Psoas muscle (tissue), 8 donors: ENCODE measurements at places on chromosomes 13 and 19. TPM values are rescaled to one million over a fixed set of nuclear protein-coding genes. Genes with fewer than 3 reads are reported as not detected.

DNA sequence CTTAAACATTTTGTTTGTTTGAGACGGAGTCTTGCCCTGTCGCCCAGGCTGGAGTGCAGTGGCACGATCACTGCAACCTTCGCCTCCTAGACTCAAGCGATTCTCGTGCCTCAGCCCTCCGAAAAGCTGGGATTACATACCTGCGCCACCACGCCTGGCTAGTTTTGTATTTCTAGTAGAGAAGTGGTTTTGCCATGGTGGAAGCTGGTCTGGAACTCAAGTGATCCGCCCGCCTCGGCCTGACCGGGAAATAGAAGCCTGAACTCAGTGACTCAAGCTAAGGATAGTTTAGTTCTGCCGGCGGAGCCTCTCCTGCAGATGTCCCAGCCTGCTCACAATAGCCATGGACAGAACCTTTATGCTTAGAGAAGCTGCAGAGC, 53.0 kb upstream of the ZNF254 start:
- DNase-seq = peak; percentile 36

Gene ZNF431
- 17.0 TPM for polyA plus RNA-seq

Gene RXFP2
- 4.0 TPM for polyA plus RNA-seq

GRCh38 chr13:110447058-110447511, 114.4 kb downstream of the RAB20 start:
- no peak for DNase-seq

Gene KCNRG
- 0.66 TPM for polyA plus RNA-seq

Gene SYCN
- polyA plus RNA-seq = not detected

- no peak for DNase-seq
Measured at GRCh38 chr13:83780227-83780626, 102.0 kb downstream of the SLITRK1 start.

- DNase-seq = no peak
Measured at GRCh38 chr19:56114051-56114777, 6.9 kb downstream of the ZNF787 start.

DNA sequence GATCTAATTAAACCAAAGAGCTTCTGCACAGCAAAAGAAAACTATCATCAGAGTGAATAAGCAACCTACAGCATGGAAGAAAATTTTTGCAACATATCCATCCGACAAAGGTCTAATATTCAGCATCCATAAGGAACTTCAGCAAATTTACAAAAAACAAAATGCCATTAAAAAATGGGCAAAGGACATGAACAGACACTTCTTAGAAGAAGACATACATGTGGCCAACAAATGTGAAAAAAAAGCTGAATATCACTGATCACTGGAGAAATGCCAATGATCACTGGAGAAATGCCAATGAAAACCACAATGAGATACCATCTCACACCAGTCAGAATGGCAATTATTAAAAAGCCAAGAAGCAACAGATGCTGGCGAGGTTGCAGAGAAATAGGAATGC, 32.5 kb downstream of the ZNF582 start:
- no peak for DNase-seq

DNA sequence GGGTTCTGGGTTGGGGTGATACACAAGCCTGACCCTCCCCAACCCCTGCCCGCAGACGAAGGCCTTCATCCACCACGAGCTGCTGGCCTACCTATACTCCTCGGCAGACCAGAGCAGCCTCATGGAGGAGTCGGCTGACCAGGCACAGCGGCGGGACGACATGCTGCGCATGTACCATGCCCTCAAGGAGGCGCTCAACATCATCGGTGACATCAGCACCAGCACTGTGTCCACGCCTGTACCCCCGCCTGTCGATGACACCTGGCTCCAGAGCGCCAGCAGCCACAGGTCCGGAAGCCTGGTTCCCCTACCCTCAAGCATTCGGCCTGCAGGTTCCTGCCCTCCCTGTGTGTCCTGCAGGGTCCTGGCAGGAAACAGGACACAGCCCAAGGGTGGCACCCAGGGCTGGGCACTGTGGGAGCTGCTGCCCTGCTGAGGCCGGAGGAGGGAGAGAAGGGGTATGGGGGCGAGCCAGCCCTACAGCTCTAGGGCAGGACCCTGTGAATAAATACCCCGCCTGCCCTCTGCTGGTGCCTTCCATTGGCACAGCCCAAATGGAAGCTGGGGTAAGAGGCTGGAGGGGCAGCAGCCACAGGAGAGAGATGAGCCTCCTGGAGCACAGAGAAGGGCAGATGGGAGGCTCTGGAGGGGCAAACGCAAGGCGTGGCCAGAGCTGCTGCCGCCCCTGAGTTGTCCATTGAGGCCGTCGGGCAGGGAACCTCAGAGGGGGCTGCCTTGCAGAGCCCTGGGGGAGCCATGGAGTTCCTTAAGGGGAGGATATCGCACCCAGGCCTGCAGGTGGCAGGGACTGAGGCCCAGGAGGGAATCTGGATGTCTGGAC, 6.8 kb downstream of the TMED1 start:
- DNase-seq = no peak

Gene MISP
- polyA plus RNA-seq = 0.09 TPM

- no peak for DNase-seq
Measured at GRCh38 chr19:17001603-17002183, 24.9 kb downstream of the CPAMD8 start.

GRCh38 chr13:45325806-45326205, 15.2 kb downstream of the TPT1 start:
- peak; percentile 80 for DNase-seq

Gene ZNF534
- polyA plus RNA-seq = 0.52 TPM

Gene KLK1
- 0.48 TPM for polyA plus RNA-seq

DNA sequence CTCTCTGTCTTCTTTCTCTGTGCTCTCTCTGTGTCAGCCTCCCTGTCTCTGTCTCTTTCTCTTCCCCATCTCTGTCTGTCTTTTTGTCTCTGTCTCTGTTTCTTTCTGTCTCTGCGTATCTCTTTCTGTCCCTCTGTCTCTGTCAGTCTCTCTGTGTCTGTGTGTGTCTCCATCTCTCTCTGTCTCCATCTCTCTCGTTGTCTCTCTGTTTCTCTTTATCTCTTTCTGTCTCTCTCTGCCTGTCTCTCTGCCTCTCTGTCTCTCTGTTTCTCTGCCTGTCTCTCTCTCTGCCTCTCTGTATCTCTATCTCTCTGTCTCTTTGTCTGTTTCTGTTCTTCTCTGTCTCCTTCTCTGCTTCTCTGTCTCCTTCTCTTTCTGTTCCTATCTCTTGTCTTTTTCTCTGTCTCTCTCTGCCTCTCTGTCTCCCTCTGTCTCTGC, 15.7 kb upstream of the TCF3 start:
- DNase-seq = no peak

DNA sequence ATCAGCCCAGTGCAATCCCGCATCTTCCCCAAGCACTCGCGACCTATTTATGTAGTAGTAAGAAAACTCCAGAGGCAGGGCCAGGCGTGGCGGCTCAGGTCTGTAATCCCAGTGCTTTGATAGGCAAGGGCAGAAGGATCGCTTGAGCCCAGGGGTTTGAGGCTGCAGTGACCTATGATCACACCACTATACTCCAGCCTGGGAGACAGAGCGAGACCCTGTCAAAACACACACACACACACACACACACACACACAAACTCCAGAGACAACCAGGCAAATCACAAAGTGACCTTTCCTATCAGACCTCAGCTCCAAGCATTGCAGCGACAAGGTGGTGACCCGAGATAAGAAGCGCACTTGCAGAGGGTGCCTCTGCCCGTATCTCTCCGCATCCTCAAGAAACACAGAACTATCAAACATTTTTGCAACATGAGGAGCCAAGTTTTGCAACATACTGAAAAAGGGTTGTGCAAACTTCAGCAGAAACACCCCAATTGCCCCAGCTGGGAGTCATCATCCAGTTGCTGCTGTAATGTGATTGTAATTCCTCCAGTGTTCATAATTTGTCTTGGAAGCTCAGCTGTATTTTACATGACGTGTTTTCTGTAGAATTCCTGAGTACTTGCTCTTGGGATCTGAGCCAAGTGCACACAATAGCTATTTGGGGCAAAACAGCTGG, 8.7 kb upstream of the KLF2 start:
- DNase-seq = no peak

Gene AXL
- polyA plus RNA-seq = 4.4 TPM
